Left ventricle myocardium superior (tissue), 1 donor: ENCODE measurements at places on chromosomes 1 and 21.

- DNase-seq: no peak
Observed at GRCh38 chr1:107378426-107378825, 237.6 kb downstream of the NTNG1 start.

DNA sequence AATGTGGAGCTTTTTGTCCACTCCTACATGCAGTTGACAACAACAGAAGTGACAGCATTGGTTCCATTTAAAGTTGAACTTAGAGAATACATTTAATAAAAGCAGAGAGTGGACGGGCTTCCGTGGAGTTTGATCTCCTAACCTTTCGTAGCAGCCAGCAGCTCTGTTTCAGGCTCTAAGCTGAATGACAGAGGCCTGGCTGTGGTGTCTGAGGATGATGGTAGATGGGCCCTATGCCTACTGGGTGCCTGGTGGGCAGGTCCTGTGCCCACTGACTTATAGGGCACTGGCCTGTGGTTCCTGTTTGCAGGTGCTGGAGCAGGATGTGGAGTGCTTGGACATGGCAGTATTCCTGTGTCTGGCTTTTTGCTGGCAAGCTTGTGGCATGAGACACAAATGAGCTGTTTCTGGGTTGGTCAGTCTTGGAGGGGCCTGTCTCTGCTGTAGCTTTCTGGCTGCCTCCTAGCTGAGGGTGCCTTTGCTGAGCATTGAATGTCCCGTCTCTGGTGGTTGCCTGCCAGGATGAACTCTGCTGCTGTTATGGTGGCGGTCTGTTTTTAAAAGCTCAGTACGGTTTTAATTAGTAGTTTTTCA, 54.6 kb downstream of the PRDM2 start:
- DNase-seq: no peak

DNA sequence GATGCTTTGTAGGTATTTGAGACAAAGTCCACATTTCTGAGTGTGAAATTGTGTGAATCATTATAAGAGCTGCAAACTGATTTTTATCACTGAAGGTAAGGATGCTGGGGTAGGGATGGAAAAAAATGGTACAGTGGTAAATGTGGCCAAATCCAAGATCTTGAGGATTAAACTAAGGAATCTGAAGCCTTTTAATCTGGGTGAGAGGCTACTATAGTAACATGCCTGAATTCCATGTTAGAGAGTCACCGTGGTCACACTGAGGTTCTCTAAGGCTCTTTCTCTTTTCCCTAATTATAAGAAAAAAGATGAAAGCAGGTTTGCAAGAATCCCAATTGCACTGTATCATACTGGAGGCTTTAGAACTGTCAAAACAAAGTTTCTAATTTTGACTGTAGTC, 17.6 kb downstream of the PTGER3 start:
- DNase-seq: no peak

DNA sequence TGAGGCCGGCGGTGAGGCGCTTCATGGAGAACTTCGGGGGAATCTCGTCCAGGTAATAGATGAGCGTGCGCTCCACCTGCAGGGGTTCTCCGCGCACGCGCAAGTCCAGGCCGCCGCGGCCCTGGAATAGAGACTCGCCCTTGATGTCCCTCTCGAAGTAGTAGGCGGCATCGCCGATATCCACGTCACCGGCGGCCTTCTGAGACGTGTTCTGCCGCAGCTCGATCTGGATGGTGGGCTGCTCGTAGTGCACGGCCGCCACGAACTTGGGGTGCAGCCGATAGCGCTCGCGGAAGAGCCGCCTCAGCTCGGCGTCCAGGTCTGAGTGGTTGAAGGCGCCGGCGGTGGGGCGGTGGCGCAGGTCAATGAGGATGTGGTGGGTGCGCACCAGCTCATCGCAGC, 726 bp downstream of the TACSTD2 start:
- no peak for DNase-seq

DNA sequence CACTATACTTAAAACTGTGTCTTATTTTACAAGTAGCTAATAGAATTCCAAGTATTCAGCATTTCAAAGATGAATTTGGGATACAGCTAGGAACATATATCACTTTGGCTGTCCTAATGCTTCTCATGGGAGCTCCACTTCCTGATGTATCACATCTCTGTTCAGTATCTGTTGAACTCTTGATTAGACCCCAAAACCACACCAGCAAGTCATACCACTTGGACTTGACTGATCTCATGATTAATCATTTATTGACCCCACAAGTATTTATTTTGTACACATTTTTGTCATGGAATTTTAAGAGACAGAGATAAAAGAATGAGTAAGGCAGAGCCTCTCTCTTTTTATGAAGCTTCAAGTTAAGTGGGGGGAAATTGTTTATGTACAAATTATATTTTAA, 30.0 kb downstream of the TMPRSS15 start:
- DNase-seq: no peak

DNA sequence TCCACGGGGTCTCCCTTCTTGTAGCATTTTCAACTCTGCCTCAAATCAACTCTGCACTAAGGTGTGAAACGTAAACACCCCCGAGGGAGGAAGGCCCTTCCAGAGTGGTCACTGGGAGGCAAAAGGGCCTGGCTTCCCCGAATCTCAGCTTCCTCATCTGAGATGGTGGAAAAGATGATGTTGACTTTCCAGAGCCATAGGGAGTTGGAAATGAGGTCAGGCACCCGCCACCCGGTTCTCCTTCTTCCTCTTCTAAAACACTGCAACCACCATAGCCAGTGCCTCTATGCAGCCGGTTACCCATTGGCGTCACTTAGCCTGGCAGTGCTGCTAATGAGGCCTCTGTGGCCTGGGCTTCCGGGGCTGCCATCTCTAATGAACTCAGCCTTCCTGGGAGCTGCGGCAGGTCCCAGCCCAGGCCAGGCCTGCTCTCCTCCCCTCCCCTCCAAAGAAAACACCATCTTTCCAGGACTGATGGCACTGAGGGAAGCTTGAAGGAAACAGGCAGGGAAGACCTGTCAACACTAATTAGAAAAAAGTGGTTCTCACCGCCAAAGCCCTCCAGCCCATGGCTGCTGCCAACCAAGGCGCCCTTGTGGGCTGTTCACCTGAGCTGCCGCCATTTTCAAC, 175.0 kb downstream of the KAZN start:
- no peak for DNase-seq

DNA sequence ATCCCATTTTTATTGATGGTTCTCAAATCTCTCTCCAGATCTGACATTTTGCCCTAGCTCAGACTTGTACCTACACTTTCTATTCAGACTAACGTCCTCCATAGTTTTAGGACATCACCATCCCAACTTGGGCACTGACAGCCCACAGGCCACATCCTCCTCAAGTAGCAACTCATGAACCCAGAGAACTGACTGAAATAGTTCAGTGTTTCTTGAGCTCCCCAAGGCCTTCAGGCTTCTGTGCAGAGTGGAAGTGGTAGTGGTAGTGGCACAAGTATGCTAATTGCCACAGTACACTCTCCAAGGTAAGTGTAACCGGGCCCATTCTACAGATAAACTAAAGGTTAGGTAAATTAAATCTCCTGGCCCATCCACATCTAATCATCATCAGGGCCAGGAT, 112.6 kb downstream of the SLC45A1 start:
- no peak for DNase-seq

DNA sequence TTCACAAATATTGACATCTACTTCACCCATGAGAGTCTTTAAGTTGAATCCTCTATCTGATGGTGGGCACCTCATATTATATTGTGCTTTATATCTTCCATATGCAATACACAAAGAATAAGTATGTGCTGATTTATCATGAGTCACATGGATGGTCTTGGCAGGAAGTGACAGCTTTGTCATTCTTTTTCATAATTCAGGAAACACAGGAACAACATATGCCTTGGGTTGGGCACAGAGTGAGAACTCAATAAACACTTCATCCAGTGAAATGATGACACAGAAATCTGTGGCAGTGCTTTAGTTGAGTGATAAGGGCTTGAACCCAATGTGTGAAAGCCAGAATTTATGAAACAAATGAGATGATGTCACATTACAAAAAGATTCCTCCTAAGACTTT, 41.2 kb downstream of the GADD45A start:
- no peak for DNase-seq

DNA sequence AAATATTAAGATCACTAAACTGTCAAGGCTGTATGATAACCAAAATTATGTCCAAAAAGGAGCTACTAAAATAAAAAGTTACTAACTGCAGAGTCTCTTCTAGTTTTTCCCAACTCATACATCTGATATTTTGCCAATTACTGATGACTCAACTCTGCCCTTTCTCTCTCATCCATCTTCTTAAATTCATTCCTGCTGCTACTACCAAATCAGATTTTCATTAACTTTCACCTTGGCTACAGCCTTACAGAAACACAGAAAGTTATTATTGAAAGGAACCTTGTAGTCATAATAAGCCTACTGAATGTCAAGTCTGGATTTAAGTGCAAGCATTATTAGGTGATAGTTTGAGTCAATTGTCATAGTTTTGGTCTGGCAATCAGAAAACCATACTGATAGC, 273.1 kb downstream of the DPYD start:
- DNase-seq: no peak

DNA sequence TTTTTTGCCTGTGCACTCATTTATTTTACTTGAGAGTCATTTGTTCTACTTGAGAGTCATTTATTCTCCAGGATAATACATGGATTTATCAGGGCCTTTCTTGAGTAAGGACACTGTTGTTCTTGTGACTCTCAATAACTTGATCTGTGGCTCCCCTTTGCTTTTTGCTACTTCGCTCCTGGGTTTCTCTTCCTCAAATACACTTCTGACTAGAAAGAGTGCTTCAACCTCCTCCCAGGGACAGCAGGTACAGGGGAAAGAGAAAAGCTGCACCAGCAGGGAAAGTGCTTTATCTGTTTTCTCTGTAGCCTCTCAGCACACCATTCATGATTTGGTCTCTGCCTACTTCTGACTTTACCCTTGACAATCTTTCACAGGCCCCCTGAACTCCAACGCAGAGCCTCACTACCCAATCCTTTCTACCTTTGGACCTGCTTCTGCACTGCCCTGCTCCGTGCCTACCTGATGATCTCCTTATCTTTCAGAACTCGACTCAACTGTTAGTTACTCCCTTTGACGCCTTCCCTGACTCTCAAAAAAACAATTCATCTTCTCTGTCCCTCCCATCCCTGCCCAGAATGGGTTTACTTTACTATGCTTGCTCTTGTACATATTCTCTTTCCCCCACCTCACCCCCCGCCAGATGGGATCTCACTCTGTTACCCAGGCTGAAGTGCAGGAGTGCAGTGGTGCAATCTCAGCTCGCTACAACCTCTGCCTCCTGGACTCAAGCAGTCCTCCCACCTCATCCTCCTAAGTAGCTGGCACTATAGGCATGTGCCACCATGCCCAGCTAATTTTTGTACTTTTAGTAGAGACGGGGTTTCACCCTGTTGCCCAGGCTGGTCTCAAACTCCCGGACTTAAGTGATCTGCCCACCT, 15.6 kb upstream of the PIGM start:
- no peak for DNase-seq

DNA sequence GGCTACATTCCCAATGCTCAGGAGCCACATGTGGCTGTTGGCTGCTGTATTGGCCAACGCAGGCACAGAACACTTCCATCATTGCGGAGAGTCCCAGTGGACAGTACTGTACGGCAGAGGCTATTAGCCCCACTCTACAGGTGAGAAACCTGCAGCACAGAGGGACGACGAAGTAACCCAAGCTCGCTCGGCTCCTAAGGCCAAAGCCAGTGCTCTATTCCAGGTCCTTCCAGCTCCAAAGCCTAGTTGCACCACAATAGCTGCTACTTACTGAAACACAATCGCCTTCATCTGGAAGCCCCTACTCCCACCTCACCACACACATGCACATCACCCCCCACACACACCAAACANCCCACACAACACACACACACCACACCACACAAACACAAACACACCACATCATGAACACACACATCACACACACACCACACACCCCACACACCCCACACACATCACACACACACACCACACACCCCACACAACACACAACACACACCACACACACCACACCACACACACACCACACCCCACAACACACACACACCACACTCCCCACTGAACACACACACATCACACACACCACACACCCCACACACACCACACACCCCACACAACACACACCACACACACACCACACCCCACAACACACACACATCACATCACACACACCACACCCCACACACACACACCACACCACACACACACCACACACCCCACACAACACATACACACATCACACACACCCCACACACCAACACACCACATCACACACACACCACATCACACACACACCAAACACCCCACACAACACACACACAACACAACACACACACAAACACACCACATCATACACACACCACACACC, 3.2 kb downstream of the LYPD8 start:
- no peak for DNase-seq

- DNase-seq: no peak
Observed at GRCh38 chr1:228045405-228045804, 37.1 kb upstream of the ARF1 start.

DNA sequence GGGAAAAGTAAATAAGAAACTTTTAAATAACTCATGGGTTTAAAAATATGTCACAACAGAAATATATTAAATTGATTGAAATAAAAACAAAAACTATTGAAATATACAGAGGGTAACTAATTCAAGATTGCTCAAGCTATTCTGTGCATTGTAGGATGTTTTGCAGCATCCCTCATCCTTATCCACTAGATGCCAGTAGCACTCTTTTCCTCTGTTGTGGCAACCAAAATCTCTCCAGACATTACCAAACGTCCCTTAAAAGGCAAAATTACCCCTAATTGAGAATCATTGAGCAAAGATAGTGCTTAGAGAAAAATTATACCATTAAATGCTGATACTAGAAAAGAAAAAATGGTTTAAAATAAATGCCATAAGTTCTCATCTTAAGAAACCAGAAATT, 682.6 kb downstream of the RWDD3 start:
- no peak for DNase-seq

DNA sequence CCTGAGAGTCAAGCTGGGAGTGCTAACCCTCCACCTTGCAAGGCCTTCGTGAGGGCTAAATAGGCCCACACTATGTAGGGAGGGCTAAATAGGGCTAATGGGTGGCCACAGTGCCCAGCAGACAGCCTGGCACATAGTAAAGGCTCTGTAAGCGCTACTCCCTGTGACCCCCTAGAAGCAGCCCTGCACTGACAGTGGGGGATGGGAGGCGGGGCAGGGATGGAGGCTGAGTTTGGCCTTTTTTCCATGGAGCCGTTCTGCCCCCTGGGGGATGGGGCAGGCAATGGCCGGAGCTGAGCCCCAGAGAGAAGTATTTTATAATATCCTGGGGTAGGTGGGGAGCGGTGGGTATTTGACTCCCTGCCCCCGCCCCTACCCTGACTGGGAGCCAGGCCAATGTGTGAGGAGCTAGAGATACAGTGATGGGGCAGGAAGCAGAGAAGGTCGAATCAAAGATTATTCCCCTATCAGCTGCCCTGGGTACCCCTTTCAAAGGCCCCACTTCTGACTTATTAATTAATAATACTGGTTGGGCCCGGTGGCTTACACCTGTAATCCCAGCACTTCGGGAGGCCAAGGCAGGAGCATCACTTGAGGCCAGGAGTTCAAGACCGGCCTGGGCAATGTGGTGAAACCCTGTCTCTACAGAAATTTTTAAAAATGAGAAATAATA, 42.3 kb downstream of the LACTBL1 start:
- DNase-seq: peak; percentile 73

- DNase-seq: no peak
Observed at GRCh38 chr21:35540950-35541638, 492.0 kb upstream of the RUNX1 start.

- DNase-seq: no peak
Observed at GRCh38 chr1:230422221-230422981, 3.7 kb downstream of the PGBD5 start.
